Renal pelvis (tissue), 12 donors: ENCODE measurements at places on chromosomes 13 and 19. TPM values are rescaled to one million over a fixed set of nuclear protein-coding genes. Genes with fewer than 3 reads are reported as not detected.
A peak's percentile ranks its signal among the peaks of the same experiment; 100 is the strongest.

DNA sequence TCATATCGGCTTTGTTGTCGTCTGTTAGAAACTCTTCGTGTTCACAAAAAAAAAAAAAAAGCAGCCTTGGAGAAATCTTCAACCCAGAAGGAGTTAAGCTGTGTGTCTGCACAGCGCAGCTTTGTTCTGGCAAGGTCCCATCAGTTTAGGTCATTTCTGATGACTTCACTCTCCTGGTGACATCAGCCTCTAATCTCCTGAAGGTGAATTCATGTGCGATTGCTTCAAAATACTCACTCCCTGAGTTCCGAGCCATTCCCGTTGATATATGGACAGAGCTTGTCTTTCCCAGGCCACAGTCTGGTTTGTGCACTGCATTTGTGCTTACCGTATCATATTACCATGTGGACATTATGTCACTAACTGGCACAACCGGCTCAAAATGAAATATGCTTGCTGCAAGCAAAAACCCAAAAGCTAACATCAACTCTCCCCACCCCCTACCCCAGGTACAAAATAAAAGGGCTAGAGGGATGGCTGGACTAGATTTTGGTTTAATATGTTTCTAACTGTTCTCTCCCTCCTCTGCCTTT lies 342.4 kb downstream of the KCNRG start:
- DNase-seq, result peak; percentile 79

GRCh38 chr19:52227196-52227940 lies 37.5 kb downstream of the PPP2R1A start:
- DNase-seq, result no peak

DNA sequence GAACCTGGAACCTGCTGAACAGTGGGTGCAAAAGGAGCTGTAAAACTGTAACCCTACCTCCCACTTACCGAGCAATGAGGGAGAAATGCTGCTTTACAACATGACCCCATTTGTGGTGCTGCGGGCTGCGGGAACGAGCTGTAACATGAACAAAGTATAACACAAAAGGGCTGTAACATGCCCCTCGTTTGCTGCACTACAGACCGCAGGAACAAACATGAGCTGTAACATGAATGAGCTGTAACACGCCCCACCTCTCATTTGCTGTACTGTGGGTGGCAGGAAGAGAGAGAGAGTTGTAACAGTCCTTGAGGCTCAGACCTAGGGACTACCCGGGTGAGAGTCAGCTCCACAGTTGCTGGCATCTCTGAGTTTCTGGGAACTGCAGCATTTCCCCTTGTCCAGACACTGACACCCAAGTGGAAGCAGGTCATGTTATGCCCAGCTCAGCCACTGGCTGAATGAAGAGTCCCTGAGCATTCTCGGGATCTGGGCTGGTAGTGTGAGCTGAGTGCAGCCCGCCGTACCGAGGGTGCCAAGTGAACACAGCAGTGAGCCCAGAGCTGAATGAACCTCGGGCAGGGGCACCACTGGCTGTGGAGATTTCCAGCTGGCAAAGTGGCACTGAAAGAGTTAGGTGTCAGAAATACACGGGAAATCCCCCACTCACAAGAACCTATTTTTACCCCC lies 1385.3 kb upstream of the SPRY2 start:
- no peak for DNase-seq

DNA sequence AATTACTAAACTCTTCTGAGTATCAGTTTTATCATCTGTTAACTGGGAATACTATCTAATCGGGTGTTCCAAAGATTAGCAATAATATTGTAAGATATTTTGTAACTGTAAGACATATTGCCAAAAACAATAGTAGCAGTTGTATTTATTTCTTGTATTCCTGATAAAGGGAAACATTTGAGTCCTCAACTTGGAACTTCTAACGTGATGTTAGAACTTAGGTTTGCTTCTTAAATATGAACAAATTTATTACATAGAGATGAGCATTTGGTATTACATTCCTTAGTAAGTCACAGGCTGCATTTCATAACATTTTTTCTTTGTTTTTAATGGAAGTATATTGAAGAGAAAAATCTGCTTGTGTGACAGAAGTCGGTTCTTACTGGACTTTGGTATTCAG lies 225.3 kb downstream of the NALCN start:
- no peak for DNase-seq

DNA sequence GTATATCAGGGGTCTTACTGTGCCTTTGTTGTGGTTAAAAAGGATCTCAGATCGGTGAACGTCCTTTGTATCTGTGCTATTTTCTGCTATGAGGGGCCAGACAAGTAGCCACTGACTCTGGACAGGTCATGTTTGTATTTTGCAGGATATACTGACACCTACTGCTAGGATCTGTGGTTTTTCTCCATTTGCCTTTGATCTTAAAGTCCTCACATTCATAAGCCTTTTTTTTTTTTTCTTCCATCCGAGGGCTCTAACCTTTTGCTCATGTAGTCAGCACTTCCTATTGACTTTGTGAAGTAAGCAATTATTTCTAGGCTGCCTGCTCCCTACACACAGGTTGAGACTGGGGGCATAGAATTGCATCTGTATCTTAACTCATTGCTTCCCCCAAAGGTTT lies 106.2 kb downstream of the SLITRK5 start:
- DNase-seq, result no peak

DNA sequence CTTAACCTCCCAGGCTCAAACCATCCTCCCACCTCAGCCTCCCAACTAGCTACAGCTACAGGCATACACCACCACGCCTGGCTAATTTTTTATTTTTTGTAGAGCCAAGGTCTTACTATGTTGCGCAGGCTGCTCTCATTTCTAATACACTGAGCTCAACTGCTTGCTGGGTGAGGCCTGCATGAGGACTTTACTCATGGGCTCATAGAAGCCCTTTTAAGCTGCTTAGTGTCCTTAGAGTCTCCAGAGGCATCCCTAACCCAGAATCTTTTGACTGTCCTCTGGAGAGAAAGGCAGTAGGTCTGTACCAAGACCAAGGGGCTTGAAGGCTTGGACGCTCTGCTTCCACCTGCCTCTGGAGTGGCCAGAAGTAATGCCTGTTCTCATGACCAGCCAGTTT lies 141.6 kb downstream of the TM9SF2 start:
- no peak for DNase-seq

The LRCH1 gene
- polyA plus RNA-seq, result 32.2 TPM

DNA sequence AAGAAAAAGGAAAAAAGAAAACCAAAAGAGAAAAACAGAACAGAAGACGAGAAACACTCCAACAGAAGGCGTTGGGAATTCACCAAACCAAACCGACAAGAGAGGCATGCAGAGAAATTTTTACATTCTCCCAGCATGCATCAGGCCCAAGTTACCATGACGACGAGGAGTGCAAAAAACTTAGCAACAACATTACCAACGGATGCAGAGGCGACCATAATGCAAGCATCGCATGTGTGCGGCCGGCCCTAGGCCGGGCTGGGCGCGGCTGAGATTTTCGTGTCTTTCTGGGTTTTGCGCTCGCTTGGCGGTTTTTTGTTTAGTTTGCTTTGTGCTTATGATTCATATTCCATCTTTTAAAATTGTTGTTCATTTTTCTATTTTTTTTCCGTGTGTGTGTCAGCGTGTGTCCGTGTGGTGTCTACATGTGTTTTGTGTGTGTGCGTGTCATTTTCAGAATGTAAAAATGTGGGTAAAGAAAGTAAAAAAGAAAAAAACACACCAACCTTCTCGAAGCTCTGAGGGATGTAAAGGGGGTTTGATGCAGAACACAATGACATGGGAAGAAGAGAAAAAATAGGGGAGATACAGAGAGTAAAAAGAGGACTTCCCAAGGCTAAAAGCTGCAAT lies 84.9 kb downstream of the PTPRS start:
- DNase-seq, result no peak
